HS-5 (cell line): ENCODE measurements at places on chromosomes 16 and 17.

DNA sequence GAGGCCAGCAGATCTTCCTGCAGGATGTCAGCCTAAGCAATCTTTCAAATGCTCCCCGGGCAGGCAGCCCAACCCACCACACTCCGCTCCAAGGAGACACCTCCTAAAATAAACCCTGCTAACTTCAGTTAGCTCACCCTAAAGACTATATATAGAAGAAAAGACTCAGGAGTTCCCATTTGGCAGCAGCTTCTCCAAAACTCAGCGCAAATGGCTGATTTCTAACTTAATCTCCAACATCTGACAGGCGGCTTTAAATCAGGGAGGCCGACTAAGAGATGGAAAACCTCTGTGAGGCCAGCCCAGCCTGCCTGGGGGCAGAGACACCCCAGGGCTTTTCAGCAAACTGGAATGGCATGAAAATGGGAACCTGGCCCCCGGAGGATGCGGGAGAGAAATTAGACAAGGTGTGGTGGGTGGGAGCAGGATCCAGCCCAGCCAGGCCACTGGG, 91.6 kb downstream of the XYLT1 start:
- DNase-seq = no peak

DNA sequence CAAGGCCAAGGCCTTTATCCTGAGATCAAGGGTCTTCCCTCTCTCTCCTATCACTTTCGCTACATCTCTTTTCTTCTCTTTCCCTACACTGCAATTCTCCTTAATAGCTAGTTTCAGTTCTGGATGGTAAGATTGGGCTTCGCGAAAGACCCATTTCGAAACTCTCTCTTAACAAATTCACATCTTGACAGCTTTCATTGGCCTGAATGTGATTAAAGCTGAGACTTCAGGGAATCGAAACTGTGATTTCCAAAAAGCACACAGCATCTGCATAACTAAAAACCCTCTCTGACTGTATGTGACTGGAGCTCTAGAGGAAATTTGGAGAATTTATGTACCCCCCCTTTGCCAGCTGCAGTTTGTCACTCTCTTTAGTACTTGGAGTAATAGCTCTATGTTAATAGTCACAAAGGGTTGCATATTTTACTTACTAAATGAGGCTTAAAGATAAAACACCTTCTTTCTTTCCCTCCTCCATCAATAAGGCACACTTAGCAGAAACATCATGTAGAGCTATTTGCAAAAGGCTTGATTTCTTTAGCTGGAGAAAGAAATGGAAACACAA, 105.3 kb upstream of the FAM20A start:
- no peak for DNase-seq

GRCh38 chr17:72659811-72660210, 432.7 kb downstream of the SLC39A11 start:
- DNase-seq = no peak

GRCh38 chr17:65532101-65532890, 29.2 kb downstream of the AXIN2 start:
- DNase-seq = no peak

DNA sequence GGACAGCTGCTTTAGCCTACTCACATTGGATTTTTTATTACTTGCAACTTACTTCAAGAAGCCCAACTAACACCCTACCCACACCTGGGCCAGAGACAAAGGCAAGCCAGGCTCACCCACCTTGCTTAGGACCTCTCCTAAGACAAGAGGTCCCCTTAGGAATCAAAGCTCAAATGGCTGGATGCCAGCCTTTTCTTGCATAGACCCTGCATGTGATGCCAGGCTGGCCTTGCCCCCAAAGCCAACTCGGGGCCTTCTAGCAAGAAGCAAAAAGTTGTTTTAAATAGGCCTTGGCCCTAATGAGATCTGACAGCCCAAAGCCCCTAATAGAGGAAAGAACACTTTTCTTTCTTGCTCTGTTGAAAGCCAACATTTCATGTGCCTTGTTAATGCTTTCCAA, 20.7 kb downstream of the GPRC5B start:
- no peak for DNase-seq

DNA sequence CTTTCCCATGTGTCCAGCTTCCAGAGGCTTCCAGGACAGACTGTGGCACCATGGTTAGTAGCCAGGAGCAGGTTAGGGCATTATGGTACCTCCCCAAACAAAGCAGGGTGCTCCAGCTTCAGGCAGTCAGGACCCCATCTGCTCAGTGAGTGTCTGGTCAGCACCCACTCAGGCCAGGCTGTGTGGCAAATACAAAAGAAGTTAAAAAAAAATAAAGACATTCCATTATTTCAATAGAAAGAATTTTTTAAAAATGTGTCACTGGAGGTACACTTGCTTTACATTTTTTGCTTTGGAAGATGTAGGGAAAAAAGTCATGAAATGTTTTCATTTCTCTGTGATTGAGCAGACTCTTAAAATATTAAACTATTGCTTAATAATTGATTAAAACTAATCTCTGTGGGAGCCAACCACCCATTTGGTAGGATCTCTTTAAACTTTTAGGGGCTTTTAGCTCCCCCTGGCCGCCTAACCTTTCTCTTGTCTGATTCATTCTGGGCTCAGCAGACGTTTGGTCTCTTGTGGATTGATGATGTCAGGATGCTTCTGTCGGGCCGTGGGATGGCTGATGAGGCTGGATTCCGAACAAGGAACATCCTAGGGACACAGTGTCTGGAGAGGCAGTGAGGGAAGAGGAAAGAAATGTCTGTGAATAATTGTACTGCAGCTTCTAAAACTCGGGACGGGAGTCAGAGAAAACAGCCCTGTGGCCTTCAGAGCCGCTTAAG, 28.4 kb upstream of the NPTX1 start:
- peak; percentile 33 for DNase-seq

- no peak for DNase-seq
These were observed 173.7 kb downstream of the SOX9 start for GRCh38 chr17:72294487-72294893.

DNA sequence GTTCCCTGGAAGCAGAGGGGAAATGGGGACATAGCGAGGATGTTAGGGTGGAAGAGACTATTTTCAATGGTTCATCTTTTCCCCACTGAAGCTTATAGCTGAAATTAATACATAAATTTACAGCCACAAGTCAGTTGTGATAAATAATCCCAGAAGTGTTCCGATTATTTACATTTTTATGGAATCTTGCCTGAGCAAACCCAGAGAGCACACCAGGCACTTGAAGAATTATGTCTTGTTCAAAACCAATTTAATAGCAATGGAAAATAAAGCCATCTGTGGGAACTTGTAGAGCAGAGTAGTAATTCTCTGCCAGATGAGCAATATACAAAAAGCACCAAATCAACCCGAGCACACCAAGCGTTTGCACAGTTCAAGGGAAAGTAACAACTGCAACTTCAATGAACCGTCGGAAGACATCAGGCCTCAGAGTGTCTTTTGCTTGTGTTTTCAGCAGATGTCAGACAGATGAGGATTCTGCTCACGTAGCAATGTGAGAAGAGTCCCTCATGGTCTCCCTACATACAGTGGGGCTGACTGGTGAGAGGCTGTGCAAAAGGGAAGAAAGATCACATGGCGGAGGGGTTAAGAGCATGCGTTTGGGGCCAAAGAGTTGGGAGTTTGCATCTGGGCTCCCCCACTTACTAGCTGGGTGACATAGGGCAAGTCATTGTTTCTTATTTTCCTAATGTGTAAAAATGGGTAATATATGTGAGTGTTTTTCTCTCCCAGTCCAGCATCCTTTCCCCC, 148.7 kb upstream of the HS3ST2 start:
- DNase-seq = no peak

- DNase-seq = no peak
These were observed 72.8 kb upstream of the MED9 start for GRCh38 chr17:17403899-17404576.

- no peak for DNase-seq
These were observed 7.4 kb upstream of the TBX4 start for GRCh38 chr17:61444831-61445230.

DNA sequence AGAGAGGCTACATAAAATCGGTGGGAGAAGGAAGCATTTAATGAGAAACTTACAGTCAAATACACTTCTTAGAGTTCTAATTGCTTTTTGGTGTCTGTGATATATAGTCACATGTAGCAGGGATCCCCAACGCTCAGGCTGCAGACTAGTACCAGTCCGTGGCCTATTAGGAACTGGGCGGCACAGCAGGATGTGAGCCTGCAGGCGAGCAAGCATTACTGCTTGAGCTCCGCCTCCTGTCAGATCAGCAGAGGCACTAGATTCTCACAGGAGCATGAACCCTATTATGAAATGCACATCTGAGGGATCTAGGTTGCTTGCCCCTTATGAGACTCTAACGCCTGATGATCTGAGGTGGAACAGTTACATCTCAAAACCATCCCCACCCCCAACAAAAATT, 158.5 kb downstream of the TANC2 start:
- DNase-seq = no peak

GRCh38 chr16:53913099-53913870, 209.3 kb downstream of the FTO start:
- DNase-seq = peak; percentile 57

- DNase-seq = no peak
These were observed 35.2 kb downstream of the TNFRSF13B start for GRCh38 chr17:16936536-16937310.

- DNase-seq = no peak
These were observed 3.0 kb upstream of the MLYCD start for GRCh38 chr16:83895942-83896341.

DNA sequence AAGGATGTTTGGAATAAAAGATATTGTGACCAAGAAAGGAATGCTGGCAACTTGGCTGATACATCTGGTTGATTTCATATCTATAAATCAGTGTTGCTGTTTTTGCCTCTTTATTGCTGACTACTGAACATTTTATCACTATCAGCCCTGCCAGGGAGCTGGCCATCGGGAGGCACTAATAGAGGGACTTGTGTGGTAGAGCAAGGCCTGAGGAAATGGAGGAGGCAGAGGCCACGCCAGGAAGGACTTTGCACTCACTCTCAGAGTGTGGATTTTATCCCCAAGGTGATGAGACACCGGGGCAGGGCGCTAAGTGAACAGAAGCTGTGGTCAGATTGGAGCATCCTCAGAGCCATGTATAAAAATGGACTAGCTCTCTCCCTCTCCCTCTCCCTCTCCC, 9.3 kb upstream of the CYB561 start:
- DNase-seq = no peak

- DNase-seq = no peak
These were observed 9.4 kb upstream of the SLC7A5 start for GRCh38 chr16:87878704-87879103.

- no peak for DNase-seq
These were observed 27.7 kb downstream of the USP7 start for GRCh38 chr16:8935989-8936388.

DNA sequence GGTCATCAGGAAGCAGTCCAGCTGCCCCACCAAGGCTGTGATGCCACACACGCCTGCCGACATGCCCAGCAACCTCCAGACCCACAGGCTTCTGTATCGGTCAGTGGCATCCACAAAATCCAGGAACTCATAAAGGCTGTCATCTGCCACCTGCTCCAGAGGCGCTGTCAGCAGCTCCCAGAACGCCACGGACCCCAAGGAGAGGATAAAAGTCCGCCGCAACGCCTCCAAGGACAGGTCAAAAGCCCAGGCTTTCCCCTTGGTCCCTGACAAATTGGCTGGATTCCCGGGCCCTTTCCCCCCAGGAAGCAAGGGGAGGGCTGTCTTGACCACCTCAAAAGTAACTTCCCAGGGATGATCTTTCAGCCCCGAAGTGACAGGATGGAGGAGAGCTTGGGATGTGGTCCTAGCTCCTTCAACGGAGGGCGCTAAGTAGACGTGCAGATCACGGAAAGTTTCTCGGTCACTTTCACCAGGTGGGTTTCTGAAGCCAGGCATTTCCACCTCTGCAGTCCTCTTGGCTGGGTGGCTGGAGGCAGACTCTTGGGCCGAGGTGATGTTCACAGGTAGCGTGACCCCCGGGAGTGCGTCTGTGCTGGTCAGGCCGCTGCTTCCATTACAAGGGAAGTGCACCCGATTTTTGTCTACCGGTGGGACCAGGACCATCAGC, 854 bp downstream of the MFSD6L start:
- no peak for DNase-seq

DNA sequence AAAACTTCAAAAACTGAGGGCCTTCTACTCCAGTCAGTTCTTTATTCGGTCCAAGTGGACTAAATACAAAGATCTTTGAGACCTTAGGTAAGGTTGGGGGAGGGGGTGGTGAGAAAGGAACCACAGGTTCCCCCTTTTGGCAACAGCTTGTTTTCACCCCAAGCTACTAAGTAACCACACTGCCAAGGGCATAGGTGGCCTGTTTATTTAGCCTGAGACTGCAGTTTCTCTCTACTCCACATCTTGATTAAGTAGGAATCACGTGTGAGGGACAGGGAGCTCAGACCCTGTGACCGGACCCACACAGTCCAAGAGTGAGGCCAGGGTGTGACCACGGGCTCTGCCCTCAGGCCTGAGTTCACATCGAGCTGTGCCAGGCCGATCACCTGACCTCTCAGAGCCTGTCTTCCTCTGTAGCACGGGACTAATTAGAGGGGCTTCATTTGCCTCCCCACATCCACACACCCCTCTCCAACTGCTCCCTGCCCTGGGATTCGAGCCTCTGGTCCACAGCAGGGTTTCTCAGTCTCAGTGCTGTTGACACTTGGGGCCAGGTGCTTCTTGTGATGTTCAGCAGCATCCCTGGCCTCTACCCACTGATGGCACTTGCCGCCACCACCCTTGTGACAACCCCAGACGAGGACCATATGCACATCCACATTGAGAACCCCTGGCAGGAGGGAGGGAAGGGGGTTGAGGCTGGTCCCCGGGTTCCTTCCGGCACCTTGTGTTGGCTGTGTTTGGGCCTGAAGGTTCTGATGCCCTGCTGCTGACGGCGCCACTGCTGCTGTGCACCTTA, 17.8 kb downstream of the ST6GALNAC2 start:
- DNase-seq = no peak

DNA sequence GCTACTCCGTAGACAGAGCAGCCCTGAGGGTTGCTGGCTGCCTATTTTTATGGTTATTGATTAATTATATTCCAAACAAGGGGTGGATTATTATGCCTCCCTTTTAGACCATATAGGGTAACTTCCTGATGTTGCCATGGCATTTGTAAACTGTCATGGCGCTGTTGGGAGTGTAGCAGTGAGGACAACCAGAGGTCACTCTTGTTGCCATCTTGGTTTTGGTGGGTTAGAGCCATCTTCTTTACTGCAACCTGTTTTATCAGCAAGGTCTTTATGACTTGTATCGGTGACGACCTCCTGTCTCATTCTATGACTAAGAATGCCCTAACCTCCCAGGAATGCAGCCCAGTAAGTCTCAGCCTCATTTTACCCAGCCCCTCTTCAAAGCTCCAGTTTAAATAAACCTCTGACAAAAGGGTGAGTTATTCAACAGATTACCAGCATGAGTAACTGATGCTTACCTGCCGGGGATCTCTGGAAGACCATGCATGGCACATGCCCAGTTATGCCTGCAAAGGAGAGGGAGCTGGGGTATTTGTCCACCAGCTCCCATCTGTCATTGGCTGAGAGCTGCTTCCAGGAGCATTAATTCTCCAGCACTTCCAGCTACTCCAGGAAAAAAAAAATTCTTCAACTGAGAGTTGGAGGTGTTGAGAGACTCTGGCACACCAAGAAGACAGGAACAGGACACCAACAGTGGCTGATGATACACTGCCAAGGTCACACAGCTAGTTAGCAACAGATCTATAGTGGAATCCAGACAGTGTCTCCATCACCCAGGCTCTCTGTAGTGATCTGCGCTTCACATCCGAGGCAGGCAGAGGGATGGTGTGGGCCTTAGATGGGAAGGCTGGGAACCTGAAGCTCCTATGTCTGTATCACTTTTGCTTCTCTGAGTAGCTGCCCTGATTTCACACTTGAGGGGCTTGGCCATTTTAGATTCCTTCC, 36.6 kb upstream of the IL21R start:
- peak; percentile 49 for DNase-seq
